NCI-H526 (cell line): ENCODE measurements at places on chromosomes 4 and X.

GRCh38 chrX:46554942-46555341 lies 9.7 kb upstream of the ZNF674 start:
- peak; percentile 15 for DNase-seq

DNA sequence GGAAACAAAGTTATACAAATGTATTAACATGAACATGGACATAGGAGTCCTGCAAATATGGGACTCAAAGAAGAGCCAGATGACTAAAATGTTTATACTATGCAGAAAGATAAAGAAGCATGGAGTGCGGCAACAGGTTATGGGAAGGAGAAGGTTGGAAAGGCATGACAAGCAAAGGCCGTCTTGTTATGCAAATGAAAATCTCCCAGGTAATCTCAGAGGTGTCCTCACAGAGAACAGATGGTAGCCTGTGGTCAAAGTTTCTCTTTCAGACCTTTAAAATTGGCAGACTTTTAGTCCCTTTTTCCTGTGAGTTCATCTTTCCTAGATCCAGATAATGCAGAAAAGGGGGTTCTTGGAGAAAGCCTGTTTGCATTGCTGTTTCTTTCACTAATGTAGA lies 116.4 kb upstream of the BEND4 start:
- no peak for DNase-seq

GRCh38 chr4:108492816-108493595 lies 127.4 kb upstream of the RPL34 start:
- DNase-seq: no peak

- DNase-seq: no peak
Observed at GRCh38 chr4:168841000-168841671, 168.9 kb downstream of the CBR4 start.

DNA sequence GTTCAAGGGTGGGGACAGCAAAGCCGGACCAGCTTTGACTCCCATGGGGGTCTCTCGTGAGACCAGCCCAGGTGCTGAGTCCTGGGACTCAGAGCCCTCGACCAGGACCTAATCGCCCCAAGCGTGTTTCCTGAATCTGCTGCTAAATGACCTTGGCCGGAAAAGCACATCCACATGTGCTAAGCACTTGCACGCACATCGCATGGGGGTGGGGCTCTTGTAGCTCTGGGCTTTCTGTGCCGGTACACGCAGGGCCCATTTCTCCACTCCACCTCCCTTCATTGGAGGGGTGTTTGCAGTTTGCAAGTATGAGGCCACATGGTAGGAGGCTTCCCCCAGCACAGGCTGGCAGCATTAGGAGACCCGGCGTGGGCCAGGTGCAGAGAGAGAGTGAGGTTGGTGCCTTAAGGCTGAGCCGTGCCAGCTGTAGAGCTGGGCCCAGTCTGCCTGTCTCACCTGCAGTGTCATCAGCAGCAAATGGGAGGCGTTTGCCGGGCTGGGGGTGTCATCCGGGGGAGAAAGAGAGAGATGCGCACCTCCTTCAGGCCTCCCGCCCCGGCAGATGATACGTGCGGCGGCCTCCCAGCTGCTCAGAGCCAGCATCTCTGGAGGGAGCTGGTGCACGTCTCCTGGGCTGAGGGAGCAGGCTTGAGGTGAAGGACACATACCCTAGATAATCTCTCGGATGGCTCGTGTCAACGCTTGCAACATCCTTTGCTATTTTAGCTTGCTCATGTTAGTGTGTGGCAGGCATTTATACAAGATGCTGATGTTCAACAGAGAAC lies 45.2 kb upstream of the CLCN4 start:
- no peak for DNase-seq

DNA sequence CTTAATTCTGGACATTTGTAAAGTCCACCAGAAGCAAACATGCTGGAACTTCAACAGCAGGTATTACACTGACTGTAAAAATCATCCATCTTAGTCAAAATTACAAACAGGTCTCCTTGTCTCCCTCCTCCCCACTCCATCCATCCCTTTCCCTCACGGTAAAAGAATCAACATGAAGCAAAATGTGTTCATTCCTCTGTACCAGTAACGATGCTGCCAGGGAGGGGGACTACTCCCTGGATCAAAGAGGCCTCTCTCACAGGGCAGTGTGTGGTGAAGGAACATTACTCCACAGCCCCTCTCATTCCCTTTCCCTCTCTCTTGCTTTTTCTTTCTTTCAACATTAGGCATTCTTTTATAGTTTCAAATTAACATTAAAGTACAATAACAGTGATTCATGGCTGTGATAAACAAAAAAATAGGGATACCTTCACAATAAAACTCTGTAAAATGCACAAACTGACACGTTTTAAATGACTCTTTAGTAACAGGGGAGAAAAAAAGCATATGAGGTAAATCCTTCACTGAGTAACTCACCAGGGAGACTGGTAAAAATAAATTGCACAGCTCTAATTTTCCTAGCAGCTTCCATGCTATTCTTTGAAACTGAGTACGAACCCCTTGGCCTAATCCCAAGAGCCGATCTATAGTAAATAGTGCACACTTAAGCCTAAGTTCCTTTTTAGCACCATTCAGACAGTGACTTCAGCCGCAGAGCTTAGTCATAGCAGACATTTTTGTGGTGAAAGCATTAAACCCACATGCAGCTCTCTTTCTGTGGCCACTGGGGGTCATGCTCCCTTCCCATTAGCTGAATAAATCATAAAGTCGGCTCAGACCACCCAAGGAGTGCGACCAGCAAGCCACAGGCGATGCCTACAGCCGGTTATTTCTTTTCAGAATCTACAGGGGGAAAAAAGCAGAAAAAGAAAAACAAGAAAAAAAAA lies 215.6 kb upstream of the GYPA start:
- DNase-seq: no peak

- DNase-seq: no peak
Observed at GRCh38 chr4:47505147-47505546, 20.1 kb downstream of the ATP10D start.

DNA sequence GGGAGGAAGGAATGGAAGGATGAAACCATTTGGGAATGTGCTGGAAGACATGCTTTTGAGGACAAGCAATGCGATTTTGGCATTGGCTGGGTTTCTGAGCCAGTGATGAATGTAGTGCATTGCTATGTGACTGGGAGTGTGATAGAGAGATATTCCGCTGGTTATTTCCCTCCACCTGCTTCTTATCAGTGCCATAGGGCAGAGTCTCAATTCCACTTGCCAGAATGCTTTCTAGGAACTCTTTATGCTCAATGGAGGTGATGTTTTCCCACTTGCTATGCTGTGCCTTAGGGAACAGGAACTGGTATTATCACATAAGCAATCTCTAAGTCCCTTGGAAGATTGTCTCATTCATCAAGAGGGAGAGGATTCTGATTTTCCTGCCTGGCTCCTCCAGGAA lies 28.0 kb downstream of the TBL1X start:
- no peak for DNase-seq

- no peak for DNase-seq
Observed at GRCh38 chrX:98409867-98410266, 1526.2 kb downstream of the RPA4 start.

GRCh38 chr4:94219402-94219801 lies 11.7 kb downstream of the SMARCAD1 start:
- no peak for DNase-seq

DNA sequence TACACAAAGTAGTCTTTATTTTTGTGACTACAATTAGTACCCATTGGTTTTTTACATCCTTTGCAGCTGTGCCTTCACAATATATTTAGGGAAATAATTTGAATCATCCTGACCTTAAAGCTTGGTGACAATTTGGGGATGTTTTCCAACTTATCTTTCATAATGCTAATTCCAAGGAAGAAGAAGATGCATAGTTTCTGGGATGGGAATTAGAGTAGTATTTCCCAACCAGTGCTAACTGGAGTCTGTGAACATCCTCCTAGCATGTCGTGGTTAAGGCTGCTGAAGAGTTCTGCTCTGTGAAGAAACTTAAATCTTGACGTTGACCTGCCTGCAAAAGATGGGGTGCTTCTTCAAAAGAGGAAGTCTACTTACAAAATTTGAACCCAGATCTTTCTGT lies 173.5 kb downstream of the ANK2 start:
- DNase-seq: no peak

- no peak for DNase-seq
Observed at GRCh38 chrX:116272322-116272721, 101.8 kb downstream of the AGTR2 start.

DNA sequence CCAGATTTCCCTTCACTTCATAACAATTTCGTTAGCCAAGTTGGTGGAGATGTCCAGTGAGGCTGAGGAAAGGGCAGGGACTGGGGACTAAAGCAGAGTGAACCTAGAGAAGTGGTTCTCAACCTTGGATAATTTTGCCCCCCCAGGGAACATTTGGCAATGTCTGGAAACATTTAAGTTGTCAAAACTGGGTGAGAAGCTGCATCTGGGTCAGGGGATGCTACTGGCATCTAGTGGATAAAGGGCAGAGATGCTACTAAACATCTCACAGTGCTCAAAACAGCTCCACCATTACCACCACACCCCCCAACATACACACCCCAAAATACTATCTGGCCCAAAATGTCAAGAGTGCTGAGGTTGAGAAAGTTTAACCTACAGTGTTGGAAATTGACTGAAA lies 32.0 kb upstream of the FGF16 start:
- no peak for DNase-seq

DNA sequence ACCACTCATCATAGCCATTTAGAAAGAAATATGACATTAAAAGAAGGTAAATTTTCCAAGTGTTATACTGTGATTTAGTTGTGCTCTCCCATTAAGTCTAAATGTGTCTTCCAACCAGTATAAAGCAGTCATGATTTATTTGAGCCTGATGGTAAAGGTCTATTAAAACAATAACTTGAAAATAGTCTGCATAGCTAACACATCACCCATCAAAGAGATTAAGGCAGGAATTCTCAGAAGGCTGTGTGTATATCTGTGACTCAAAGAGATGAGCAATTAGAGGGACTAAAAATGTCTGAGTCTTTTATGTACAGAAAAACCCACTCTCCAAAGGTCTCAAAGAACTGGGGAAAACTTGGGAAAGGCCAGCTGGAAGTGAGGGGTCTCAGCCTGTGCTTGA lies 70.3 kb upstream of the IQCM start:
- no peak for DNase-seq

- DNase-seq: no peak
Observed at GRCh38 chr4:171812665-171813525, at the start of gene GALNTL6. Gene GALNTL6 (plus strand): TSS chr4:171813404.

GRCh38 chr4:6065166-6065565 lies 46.9 kb upstream of the C4orf50 start:
- DNase-seq: no peak

GRCh38 chrX:79466636-79467035 lies 99.5 kb upstream of the ITM2A start:
- DNase-seq: no peak

DNA sequence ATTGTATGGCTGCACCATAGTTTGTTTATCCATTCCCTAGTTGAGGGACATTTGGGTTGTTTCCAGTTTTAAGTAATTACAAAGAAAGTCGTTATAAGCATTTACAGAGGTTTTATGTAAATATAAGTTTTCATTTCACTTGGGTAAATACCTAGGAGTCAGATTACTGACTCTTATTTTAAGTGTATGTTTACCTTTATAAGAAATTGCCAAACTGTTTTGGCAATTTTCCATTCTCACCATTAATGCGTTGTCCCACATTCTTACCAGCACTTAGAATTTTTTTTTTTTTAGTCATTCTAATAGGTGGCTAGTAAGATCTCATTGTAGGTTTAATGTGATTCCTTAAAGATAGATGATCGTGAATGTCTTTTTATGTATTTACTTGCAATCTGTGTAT lies 121.5 kb upstream of the NR3C2 start:
- no peak for DNase-seq

DNA sequence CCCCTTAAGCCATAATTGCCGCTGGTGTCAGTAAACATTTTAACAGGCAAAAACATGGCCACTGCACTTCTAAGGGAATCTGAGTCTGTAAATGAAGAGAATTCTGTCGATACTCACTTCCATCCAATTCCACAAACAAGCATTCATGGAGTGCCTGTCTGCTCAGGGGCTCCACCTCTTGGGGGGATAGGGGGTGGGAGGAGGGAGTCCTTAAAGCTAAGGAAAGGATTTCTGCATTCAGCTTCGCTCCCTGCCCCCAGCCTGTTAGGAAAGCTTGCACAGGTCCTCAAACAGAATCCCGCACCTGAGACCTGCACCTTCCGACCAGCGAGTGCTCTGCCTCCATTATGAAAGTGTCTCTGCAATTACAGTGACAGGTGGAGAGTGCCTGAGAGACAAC lies 130.2 kb upstream of the KIT start:
- DNase-seq: peak; percentile 78

DNA sequence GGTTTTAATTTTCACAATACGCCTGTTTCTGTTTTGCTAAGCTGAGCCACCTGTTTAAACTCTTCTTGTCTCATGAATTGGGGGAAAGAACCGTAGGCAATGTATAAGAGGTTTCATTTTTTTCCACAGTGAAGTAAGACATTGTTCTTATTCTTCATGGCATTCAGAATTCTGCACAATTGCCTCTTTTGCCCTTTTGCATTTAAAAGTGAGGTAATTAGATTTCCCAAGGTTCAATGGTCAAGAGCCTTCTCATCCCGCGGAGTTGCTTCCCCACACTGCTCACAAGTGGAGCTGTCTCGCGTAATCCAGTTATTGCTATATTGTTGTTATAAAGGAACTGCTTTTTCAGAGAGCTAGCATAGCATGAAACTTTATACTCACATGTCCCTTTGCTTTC lies 90.9 kb upstream of the SPRY1 start:
- no peak for DNase-seq

DNA sequence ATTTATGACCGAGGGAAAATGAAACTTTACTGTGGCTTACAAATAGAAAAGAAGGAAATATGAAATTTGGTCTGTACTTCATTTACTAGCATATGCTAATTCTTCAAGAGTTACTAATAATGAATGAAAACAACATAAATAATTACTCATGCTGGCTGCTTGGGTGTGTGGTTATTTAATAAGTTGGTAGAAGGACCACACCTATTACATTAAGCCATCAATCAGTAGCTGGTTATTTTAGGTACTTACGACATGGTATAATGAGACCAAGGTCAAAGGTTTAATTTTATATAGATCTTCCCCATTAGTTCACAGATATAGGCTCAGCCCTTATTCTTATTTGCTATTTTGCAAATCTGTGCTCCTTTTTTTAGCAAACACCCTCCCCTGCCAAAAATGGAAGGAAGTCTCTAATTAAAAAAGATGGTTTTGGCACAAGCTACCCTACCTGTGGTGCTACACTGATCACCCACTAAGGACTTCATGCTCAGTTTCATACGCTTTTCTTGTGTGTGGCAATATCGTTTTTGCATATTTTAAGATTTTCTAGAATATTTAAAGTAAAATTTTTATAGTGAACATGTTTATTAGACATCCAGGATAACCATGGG lies 14.1 kb downstream of the TMPRSS11D start:
- DNase-seq: no peak

GRCh38 chr4:15868111-15868510 lies 70.4 kb downstream of the FGFBP1 start:
- DNase-seq: no peak

DNA sequence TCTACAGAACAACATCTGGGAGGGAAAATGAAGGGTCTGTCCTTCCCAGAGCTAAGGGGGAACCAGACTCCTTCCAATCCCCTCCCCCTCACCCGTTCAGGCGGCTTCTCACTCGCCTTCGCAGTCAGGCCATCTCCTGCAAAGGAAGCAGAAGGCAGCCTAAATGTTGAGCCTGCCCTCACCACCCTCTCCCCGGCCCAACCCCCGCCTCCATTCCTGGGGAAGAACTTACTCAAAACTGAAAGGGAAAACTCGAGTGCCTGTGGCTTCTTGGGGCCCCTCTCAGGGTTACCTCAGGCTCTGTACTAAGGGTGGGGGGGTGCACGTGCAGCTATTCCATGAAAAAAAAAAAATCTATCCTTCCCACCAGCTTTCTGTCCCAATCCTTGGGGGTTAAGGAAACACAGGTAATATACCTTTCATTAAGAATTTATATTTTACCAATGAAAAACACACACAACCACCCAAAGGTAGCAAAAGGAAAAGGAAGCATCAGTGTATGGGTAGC lies 2.4 kb downstream of the ZMYM3 start:
- DNase-seq: no peak
